Airway epithelial cell (primary cell): ENCODE measurements at places on chromosomes 5 and 9. TPM values are rescaled to one million over a fixed set of nuclear protein-coding genes. Genes with fewer than 3 reads are reported as not detected.

EPB41L4B gene
- 17.4 and 19.0 TPM in 2 replicates for total RNA-seq

ZNF658 gene
- 3.1 and 5.1 TPM in 2 replicates for total RNA-seq

TYRP1 gene
- not detected in 2 replicates for total RNA-seq

NUTM2F gene
- not detected in 2 replicates for total RNA-seq

SLC45A2 gene
- not detected in 2 replicates for total RNA-seq

AK1 gene
- 26.3 and 47.5 TPM in 2 replicates for total RNA-seq

LCNL1 gene
- not detected in 2 replicates for total RNA-seq

SYNPO gene
- 7.3 and 8.6 TPM in 2 replicates for total RNA-seq
